ENCODE measurements at places on chromosomes 13 and 19.

GRCh38 chr13:90690458-90691080, 656.9 kb upstream of the MIR17HG start:
- DNase-seq: no peak

GRCh38 chr13:29861694-29862110, 11.3 kb upstream of the UBL3 start:
- no peak for DNase-seq

GRCh38 chr13:95756072-95756471, 79.1 kb downstream of the DNAJC3 start:
- no peak for DNase-seq

DNA sequence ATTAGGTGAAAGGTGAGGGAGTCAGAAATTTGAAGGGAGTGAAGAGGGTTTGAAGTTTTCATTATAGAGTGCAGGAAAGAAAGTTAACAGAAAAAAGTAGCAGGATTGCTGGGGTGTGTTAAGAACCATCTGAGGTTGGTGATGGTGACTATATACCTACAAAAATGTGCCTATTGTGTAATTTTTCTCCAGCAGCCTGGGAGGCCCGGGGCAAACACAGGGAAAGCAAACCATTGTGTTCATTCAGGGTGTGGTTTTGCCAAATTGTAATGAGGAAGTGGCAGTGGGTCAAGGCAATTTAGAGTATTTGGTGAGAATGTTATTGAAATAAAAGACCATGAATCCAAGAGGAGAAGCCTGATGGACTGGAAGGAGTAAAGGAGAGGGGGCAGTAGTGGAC, 8.2 kb upstream of the SUCLA2 start:
- DNase-seq: no peak

- DNase-seq: no peak
Measured at GRCh38 chr13:105220063-105220462, 1315.4 kb downstream of the EFNB2 start.

DNA sequence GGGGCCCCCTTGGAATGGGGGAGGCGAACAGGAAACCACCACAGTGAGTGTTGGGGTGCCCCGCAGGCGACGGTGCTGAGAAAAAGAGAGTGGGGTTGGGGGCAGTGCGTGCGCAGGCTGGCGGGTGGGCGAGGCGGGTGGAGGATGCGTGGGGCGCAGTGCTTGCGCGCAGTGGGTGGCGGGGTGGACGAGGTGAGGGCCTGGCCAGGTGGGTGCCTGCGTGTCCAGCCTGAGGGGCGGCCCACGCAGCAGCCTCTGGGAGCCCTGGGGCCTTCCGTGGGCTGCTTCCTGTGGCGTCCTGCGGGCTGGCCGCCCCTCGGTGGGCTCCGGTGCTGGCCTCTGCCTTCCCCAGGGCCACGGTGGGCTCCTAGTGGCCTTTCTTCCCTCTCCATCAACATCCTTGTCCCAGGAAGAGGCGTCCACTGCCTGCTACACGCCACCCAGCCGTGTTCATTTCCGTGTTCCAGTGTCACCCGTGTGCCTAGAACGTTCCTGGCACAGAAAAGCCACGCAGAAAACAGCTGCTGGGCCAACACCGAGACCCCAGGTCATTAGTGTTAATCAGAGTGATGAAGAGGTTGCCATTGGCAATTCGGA, 7.1 kb downstream of the ATP11A start:
- no peak for DNase-seq

Measured in ecto neural progenitor cell (in vitro differentiated cells).